Ureter (tissue), 1 donor: ENCODE measurements at places on chromosomes 4 and X. TPM values are rescaled to one million over a fixed set of nuclear protein-coding genes. Genes with fewer than 3 reads are reported as not detected.

NEIL3 gene
- total RNA-seq = not detected

BEX1 gene
- 2.4 TPM for total RNA-seq

STOX2 gene
- total RNA-seq = 38.1 TPM

GABRA4 gene
- not detected for total RNA-seq

CLNK gene
- 0.31 TPM for total RNA-seq

TMPRSS11D gene
- total RNA-seq = not detected

ODAPH gene
- total RNA-seq = not detected

CMC4 gene
- 9.1 TPM for total RNA-seq

LRP2BP gene
- 2.1 TPM for total RNA-seq

FGFR3 gene
- total RNA-seq = 121 TPM

PCSK1N gene
- total RNA-seq = 4.5 TPM
